Fibroblast of skin of right quadriceps (primary cell): ENCODE measurements at places on chromosomes 11 and 22.

GRCh38 chr22:50274311-50274710 is 4.1 kb upstream of the MAPK11 start:
- peak; percentile 58 for DNase-seq

DNA sequence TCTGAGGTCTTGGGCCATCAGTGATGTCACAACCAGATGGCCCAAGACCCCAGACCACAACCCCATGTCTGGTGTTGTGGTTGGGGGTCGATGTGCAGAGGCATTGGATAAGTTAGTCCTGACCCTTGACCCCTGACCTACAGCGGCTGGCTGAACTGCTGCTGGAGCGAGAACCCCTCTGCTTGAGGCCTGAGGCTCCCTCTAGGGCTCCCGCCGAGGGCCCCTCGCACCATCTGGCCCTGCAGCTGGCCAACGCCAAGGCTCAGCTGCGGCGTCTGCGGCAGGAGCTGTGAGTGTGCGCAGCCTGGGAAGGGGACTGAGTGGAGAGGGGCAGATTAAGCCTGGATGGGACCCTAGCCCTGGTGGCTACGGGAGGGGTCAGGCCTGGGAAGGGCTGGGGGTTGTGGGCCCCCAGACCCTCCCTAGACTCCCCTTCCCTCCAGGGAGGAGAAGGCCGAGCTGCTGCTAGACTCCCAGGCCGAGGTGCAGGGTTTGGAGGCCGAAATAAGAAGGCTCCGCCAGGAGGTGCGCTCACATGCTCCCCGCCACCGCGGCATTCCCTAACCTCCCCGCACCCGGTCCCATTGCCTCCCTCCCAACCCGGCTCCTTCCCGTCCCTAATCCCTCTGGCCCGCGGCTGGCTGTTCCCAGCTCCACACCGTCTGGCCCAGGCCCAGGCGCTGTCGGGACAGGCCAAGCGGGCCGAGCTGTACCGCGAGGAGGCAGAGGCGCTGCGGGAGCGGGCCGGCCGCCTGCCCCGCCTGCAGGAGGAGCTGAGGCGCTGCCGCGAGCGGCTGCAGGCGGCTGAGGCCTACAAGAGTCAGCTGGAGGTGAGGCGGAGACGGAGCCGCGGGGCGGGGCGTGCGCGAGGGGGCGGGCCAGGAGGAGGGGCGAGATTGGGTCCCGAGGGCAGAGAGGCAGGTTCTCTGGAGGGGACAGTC is 2.1 kb downstream of the CCDC88B start:
- peak; percentile 85 for DNase-seq

DNA sequence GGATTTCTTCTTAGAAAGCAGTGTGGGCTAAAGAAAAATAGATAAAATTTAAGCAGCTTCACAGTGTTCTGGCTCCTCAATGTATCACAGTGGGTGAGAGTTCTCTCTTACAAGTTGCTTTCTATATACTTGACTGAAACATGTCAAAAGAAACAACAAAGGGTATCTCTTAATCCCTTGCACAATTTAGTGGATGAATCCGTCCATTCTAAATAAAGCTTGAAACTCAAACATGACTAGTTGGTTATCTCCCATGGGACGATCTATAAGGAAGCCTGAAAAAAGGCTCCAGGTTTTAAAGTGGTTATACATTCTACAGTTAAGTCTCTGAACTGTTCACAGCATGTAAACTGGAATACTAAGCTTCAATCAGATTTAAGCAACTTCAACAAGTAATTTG is 993.1 kb upstream of the CNTN5 start:
- DNase-seq, result no peak

DNA sequence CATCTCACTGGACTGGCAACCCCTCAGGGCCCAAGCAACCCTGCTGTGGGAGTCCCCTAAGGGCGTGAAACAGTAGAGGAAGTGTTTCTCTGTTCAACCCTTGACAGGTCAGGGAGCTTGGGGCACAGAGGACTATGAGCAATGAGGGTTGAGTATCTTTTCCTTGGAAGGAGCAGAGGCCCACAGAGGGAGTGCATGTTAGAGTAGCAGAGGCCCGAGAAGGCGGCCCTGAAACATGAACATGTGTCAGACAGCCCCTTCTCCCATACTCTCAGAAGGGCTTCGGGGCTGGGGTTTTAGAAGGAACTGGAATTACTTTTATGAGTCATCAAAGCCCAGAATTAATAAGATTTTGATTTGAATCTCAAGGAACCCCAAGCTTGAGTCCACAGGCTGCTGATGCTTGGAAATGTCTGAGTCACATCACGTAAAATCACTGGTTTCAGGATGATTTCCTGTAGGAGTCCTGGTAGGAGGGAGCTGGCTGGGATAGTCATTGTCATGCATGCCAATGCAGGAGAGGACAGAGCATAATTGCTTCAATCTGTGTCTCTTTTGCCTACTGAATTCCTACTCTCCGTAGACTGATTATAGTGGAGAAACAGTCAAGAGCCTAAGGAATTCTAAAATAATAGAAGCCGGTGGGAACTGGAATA is 22.6 kb downstream of the C11orf71 start:
- peak; percentile 98 for DNase-seq

DNA sequence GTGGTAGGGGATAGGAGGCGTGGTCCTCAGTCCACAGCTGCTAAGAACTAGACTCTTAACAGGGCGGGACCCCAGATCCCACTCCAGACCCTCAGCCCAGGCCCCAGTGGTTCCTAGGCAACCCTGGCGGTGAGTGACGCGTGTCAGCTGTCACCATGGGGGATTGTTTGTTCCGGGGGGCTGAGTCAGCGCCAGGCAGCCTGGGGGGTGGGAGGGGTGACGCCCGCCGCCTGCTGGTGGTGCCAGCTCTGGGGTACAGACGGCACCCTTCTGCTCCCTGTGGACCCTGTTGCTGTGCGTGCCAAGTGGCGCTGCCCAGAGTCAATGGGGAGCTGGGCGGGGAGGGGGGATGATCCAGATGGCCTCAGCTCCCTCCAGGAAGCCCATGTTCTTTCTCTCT is 2.5 kb downstream of the CNIH2 start:
- DNase-seq, result no peak

- DNase-seq, result no peak
Measured at GRCh38 chr11:114782650-114783310, 104.5 kb downstream of the NXPE2 start.

DNA sequence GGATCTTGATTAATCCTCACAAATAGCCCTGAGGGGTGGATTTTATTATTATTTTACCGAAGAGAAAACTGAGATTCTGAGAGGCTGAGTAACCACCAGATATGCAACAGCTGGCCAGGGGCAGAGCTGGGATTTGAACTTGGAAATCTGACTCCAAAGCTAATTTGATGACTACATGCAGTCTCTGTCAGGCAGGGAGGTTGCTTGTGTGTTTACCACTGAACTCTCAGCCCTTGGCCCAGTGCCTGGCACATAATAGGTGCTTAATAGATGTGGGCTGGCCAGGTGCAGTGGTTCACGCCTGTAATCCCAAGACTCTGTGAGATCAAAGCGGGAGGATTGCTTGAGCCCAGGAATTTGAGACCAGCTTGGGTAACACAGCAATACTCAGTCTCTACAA is 121.7 kb upstream of the CRYBB3 start:
- no peak for DNase-seq

GRCh38 chr11:62710001-62710345 is 2.5 kb downstream of the GNG3 start:
- no peak for DNase-seq

DNA sequence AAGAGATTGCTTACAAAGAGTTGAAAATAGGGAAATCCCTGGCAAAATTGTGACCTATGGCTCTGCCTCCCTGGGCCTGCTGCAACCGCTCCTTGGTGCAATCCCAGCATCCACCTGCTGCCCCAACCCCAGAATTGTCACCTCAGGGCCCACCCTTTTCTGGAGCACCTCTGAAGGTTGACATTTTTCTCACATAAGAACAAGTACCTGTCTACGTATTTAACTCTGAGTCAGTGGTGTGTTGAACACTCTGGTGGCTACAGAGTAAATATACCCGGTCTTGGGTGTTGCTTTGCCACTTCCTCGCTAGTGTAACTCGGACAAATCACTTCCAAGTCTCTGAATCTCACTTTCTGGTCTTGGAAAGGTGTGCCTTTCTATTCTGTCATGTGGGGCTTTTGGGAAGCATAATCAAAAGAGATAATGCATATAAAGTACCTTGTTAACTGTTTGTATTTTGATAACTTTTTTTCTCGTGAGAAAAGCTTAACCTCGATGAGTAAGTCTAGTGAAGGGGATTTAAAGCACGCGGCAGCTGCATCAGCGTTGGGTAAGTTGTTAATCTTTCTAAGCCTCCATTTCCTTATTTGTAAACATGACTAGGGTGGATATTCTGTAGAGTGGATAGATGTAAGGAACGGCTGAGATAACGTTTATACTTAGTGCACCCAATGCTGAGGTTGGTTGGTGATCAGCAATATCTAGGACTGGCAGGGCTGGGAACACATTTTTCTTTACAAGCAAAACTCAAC is 881.2 kb downstream of the OPCML start:
- no peak for DNase-seq

- DNase-seq, result no peak
Measured at GRCh38 chr11:121212536-121213361, 79.8 kb upstream of the SC5D start.

DNA sequence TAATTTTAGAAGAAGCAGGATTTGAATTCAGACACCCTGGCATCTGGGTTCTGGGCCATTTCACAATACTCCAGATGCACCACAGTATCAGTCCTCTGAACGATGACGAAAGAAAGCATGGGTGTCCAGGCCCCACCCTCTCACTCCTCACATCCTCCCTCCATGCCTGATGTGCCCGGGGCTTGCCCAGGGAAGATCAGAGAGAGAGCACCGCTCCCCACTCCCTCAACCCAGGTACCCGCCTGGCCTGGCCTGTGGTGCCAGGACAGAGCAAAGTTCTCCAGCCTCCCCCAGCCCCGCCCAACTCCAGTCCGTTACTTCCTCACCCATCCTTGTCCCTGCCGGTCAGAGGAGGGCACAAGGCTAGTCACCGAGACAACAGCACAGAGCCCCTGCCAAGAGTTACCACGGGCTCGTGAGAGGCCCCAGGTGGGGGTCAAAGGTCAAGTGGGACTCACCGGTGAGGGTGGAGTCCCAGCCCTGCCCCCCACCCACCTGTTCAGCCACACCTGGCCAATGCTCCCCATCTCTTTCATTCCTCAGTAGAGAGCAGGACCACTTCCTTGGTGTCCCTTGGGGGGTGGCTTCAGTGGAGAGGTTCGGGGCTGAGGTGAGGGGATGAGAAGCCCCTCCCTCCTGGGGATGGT is 8.1 kb downstream of the BCL9L start:
- peak; percentile 79 for DNase-seq

DNA sequence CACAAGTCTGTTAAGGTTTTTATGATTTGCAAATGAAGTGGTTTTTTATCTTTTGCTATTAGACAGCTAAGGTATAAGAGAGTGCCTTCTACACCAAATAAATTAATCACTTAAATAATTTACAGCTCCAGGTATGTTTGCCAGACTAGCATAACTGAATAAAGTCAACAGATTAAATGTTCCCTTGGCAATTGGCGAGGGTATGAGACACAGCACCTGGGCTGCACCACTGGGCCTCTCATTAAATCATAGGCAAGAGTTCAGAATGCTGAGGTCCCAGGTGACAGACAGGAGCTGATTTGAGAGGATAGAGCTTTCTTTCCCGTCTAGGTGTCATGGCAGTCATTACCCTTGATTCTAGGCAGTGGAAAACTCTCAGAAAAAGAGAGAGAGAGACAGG is 62.6 kb upstream of the WT1 start:
- DNase-seq, result no peak

DNA sequence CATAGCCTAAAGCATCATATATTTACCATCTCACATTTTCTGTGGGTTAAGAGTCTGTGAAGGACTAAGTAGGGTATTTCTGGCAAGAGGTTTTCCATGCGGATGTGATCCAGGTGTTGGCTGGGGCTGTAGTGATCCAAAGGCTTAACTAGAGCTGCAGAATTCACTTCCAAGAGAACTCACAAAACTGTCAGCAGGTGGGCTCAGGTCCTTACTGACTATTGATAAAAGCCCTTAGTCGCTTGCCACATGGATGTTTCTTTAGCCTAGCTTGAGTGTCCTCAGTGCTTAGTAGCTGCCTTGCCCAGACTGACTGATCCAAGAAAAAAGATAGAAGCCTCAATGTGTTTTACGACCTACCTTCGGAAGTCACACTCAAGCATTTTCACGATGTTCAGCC is 250.8 kb downstream of the CNTN5 start:
- DNase-seq, result no peak

- no peak for DNase-seq
Measured at GRCh38 chr11:45864041-45864440, 16.8 kb downstream of the CRY2 start.
